ENCODE measurements at places on chromosomes 16 and 17.

DNA sequence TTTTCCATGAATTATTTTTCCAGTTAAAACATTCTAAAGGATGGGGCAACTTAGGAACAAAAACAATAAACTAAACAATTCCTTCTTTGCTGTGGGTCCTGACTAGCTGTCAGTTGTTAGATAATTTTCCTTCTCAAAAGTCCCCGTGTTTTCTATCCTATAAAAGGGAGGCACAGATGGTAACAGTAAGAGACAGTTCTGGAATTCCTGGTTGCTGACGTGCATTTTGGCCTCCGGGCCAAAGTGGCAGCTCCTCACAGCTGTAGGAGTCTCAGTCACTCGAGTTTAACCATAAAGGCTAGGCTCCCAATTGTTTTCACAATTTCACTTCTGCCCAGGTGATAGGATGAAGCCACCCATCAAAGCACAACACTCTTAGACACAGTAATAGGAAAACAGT, 77.0 kb upstream of the ZNF423 start:
- DNase-seq, result no peak

GRCh38 chr16:55037046-55037445, 106.4 kb downstream of the IRX5 start:
- DNase-seq, result no peak

GRCh38 chr16:3188675-3188924, 596 bp downstream of the OR1F1 start:
- no peak for DNase-seq

GRCh38 chr16:25783226-25783625, 91.5 kb downstream of the HS3ST4 start:
- DNase-seq, result no peak

- DNase-seq, result no peak
Observed at GRCh38 chr17:55664287-55664686, 58.4 kb downstream of the TMEM100 start.

DNA sequence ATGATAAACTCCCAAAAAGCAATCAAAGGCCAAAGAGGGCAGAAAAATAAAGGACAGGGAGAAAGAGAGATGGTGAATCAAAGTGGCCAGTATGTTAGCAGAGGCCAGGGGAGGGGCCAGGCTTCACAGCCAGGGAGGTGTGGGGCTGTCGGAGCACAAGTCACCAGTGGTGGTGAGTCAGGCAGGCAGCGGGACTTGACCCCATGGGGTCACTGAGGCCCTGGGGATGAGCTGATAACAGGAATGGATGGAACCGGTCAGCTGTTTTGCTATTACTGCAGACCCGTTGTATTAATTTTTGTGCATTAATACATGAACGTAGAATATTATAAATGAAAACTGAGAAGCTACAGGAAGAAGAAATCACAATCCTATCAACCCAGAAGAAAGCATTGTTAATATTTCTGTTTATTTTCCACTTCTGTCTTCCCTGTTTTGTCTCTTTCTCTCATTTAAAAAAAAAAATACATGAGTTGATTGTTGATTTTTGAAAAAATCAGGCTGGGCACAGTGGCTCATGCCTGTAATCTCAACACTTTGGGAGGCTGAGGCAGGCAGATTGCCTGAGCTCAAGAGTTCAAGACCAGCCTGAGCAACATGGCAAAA, 106.9 kb downstream of the SOCS1 start:
- no peak for DNase-seq

DNA sequence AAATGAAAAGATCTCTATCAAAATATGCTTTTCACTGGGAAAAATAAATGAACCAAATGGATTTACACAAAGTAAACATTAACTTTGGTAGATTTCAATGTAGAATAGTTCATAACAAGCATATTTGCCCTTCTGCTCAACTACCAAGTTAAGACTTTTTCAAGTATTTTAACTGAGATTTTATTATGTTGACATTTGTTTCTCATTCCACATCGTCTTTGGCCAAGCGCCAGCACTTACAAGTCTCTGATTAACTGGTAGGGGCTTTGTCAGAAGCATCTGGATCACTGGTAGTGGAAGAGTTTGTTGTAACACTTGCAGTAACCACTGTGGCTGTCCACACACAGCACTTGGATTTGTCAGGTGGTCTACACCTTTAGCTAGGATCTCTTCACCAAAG, 22.9 kb downstream of the SLFN12L start:
- DNase-seq, result no peak

GRCh38 chr16:87094556-87094865, 222.7 kb downstream of the C16orf95 start:
- no peak for DNase-seq
